ENCODE measurements at places on chromosomes 5 and 9.

- peak; percentile 85 for DNase-seq
Measured at GRCh38 chr5:59798862-59799667, 94.5 kb downstream of the PDE4D start.

GRCh38 chr5:158261674-158262367, 402.9 kb upstream of the CLINT1 start:
- peak; percentile 46 for DNase-seq

- DNase-seq: peak; percentile 54
Measured at GRCh38 chr5:146680846-146681584, 165.0 kb upstream of the GPR151 start.

GRCh38 chr9:120874226-120875194, 2.5 kb downstream of the PHF19 start:
- no peak for DNase-seq

DNA sequence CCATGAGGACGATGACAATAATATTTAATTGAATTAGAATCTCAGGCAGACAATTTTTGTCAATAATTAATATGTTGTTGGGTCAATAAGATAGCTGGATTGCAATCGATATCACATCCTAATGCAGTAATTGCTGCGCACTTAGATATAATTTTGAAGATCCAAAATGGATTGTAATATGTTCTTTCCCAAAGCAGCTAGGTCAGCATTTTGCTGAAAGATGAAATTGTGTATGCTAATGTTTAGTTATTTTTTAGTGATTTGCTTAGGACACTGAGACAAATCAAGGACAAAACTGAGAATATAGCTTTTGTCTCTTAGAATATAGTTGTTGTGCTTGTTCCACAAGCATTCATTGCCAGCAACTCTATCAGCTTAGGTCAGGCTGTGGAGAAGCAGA, 389.9 kb downstream of the MTRR start:
- DNase-seq: no peak

DNA sequence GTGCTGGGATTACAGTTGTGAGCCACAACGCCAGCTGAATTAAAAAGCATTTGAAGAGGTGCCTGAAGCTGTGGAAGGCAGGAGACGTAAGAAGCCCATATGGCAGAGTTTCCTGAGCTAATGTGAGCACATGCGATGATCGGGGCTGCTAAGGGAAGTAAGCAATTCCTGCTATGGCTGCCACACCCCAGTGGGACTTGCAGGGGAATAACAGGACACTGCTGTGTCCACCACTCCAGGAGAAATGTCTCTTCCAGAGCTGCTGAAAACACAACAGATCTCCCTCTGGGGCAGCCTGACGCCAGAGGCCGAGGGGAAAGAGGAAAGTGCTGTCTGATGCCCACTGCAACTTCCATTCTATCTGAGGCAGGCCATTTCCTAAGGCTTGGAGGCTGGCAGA, 46.2 kb upstream of the ANKRD55 start:
- DNase-seq: no peak

- DNase-seq: peak; percentile 79
Measured at GRCh38 chr9:70411930-70412831, 2.3 kb downstream of the KLF9 start.

GRCh38 chr9:101601904-101602765, 7.4 kb upstream of the PPP3R2 start:
- peak; percentile 58 for DNase-seq

- no peak for DNase-seq
Measured at GRCh38 chr9:10212702-10213101, 400.1 kb downstream of the PTPRD start.

DNA sequence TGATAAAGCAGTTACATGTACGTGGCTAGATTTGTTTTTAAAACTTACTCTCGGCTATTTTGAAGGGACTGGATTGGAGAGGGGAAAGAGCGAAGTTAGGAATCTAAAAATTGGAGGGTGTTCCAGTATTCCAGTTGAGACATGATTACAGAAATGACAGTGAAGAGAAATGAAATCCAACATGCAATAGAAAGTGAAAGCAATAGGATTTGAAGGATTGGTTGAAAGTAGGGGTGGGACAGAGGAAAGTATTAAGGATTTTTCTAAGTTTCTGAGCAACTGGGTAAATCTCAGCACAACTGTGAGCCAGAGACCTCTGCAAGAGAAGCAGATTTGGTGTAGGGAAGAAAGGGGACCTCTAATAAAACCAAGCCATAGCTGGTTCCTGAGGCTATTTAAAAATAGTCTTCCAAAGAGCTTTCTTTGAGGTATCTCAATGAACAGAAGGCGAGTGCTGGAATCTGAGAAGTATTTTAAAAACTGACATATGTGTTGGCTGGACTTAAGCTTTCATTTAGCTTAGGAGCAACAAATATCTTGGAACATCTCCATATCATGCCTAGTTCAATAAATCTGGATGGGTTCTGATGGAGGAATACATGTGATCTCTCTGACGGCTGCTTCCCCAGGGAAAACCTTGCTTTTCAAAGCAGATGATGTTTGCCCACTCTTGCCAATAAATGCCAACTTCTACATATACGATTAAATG, 110.4 kb upstream of the IFNK start:
- DNase-seq: no peak

DNA sequence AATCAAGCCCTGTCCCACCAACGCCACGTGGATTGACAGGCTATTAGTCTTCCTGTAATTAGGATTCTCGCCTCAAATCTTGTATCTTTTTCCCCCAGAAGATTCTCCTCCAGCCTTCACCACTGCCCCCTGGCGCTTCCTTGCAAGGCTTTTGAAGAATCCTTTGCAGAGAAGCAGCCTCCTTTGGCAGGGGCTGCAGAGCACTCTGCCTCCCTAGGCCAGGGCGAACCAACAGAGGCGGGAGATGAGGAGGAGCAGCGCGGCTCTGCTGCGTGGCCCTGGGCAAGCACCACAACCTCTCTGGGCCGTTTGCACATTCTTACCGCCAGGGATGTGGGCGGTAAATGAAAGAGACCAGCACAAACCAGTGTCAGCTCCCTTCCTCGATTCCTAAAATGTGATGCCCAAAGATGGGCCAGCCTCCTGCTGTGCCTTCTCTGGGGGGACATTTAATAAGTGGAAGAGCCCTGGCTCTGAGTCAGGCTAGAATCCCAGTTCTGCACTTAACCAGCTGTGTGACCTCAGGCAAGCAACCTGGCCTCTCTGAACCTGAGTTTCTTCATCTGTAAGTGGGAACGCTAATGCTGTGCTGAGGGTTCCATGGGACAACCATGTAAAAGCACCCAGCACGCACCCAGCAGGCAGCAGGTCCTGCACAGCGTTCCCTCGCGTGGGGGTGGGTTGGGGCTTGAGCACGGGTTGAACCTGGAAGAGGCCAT, 128.6 kb downstream of the KCNIP1 start:
- DNase-seq: no peak

DNA sequence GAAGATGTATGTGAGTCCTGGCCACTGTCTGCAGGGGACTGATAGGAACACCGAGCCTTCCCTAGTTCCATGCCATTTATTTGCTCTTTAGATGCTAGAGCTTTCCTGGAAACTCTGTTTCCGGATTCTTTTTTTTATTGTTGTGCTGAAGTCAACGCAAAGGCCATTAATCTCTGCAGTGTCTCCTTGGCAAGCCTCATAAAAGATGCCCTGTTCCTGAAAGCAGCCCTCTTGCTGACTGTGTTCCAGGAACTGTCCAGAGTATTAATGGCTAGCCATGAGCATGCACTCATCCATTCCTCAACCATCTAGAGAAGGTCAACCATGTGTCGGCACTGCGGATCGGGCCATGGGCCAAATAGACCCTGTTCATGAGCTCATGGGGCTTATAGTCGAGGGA, 42.9 kb upstream of the SMAD5 start:
- no peak for DNase-seq

GRCh38 chr5:59342181-59342580, 551.3 kb downstream of the PDE4D start:
- DNase-seq: no peak

DNA sequence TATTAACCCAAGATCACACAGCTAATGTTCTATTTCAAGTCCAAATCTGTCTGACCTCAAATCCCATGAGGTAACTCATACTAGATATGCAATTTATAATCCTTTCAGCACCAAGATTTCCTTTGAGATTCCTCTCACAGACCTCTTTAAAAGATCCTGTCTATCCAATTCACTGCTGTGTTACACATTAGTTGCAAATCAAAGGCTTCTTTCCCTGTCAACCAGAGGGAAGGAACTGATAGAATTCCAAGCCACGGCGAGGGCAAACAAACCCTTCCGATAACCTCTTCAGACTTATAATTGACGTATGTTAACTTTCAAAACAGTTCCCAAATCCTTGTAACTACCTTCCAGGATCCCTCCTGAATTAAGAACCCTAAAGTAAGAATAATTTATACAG, 168.9 kb downstream of the DRD1 start:
- no peak for DNase-seq

DNA sequence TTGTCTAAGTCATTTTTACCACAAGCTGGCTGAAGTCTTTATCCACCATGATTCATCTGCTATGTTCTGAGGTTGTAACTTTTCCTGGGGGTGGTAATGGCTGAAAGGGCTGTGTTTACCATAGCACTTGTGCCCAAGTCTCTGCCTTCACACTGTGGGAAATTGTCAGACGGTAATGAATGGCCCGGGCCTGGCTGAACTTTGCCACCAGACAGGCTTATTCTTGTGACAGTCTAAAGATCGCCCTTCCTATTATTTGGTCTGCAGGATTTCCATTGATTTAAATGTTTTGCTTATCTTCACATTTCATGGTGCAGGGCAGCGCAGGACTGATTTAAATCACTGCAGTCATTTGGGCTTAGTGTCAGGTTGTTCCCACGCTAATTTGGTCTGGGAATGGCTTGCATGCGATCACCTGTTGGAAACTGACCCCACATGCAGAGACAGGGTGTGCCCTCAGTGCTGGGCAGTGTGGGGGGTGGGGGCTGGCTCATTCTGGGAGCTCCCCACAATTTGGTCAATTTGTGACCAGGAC, 109.3 kb upstream of the ICE1 start:
- no peak for DNase-seq

DNA sequence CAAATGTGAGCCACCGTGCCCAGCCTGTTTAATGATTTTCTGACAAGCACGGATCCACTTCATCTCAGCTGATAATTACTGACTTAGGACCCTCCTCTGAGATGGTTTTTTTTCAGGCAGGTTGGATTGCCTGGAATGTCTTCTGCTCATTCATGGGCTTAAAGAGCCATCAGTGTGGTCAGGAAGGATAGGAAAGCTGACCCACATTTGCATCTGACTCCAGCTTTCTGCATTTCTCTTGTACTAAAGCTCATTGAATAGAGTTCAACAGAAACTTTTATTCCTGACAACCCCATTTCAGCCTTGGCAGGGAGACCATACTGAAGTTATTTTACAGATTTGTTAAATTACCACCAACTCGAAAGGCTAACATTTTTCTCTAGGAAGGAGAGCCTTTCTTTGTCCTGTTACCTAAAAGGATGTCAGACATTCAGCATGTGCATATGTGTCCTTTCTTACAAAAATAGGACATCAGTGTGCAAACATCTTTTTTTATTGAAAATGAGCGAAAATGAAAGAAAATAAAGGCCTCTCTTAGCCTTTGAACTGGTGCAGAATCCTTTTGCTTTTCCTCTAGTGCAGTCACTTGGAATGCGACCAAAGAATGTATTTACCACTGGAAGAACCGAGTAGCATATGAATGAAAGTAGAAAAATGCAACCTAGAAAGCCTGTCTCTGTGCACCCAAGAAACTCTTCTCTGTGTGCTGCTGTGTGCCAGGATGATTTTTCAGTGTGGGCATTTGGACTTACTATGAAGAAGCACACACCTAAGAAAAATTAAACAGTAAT, 26.6 kb downstream of the ADCY2 start:
- DNase-seq: no peak

DNA sequence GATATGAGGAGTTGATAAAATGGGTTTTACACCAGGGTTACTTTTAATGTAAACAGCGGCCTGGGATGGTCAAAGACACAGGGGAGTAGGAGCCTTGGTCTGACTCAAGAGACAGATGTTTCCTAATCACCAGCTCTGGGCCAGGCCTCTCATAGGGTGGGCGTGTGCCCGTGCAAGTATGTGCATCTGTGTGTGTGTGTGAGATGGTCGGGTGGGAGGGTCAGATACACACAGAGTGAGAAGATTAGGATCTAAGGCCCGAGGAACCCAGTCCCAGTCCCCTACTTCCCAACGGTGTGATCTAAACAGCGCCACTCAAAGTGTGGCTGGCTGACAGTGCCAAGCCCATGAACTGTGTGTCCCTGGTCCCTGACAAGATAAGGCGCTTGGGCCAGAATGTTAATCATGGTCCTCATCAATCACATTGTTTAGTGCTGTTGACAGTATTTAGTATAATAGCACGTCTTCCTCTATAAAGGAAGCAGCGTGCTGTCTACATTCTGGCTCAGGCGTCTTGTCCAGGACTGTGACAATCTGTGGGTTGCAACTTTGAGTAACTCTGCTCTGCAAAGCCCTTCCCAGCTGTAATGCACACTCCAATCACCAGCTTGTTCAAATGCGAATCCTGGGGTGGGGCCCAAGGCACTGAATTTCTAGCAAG, 173.7 kb downstream of the DAB2IP start:
- no peak for DNase-seq

DNA sequence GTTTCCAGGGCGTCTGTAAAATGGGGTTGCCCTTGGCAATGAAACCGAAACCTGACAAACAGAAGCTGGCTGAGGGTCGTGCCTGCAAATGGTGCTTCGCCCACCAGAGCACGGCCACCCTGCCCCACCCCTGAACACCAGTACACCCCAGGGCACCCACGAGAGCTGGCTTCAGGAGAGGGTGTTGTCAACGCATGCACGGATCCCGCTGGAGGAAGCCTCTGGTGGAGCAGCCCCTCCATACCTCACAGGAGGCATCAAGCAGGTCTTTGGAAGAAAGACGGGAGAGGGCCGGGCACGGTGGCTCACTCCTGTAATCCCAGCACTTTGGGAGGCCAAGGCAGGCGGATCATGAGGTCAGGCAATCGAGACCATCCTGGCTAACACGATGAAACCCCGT, 8.6 kb downstream of the SLC6A3 start:
- DNase-seq: no peak

- no peak for DNase-seq
Measured at GRCh38 chr5:31417512-31417911, 114.4 kb downstream of the DROSHA start.

DNA sequence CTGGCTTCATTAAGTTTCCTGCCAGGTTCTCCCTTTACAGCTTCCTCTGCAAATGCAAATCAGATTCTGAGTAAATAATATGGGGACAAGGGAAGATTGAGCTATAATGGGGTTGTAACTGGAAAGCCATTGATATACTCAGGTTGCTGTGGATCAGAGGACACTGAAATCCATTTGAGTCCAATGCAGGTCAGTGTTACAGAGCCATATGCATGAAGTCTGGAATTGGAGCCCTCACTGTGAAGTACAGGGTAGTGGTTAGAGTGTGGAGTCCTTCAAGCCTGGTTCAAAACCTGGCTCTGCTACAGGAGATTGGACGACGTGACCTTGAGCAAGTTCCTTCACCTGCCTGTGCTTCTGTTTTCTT, 48.7 kb downstream of the TIMD4 start:
- no peak for DNase-seq

All from epithelial cell of esophagus (primary cell).